Pulmonary artery endothelial cell (primary cell): ENCODE measurements at places on chromosomes 2 and 18.

- no peak for DNase-seq
Measured at GRCh38 chr2:108640731-108641130, 78.6 kb upstream of the RANBP2 start.

GRCh38 chr2:241329669-241330615 is 14.2 kb downstream of the SEPTIN2 start:
- DNase-seq: no peak

- no peak for DNase-seq
Measured at GRCh38 chr2:45897842-45898241, 246.4 kb downstream of the PRKCE start.

GRCh38 chr2:131801210-131801744 is 273.6 kb downstream of the CCDC74A start:
- no peak for DNase-seq

DNA sequence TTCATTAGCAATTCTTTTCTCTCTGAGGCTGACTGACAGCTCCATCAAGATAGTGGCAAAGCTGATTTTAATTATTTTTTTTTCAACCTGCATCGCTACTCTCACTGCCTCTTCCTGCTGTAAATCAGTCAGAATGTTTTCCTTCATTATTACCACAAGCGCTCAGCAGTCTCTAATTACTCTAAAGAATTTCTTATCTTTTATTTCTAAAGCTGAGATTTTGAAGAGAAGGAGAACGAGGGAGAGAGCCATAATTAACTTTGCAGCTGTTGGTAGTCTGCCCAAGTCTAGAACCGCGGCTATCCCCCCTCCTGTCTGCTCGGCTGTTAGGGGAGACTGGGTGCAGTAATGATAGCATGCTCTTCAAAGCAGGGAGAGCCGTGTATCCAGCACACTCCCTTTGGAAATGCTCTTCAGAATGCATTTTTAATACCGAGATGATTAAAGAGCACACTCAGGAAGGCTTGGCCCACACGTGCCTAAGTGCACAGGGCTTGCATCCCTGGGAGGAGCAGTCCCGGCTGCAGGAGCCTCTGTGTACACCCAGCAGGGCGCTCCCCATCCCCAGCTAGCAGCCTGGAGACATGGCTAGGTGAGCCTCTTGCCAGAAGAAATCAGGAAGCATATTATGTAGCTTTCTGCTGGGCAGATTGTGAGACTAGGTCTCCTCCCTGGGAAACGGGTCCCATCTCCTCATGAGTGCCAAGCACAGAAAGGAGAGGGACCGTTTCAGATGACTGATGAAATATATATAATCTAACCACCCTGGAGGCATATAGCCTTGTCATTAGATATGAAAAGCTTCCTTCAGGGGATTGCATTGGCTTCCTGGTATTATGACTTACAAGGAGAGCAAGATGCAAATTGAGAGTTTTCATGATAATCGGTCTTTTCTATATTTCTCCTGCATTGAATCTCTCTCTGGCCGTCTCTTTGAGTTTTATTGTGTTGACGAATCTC is 555.2 kb downstream of the CMPK2 start:
- no peak for DNase-seq

- no peak for DNase-seq
Measured at GRCh38 chr2:126935774-126936173, 37.1 kb downstream of the TEX51 start.

DNA sequence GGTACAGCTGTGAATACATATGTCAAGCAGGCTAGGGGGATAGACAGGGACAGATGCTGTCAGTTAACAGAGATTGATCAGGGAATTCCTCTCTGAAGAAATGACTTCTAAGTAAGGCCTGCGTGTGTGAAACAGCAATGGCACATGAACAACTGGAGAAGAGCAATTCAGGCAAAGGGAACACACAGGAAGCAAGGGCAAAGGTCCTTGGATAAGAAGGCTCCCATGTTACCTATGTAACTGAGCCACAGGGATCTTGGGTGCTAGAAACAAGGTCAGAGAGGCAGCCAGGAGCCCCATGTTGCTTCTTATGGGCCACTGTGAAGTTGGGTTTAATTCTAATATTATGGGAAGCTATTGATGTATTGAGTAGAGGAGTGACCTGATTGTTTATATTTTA is 373.7 kb upstream of the ACVR2A start:
- no peak for DNase-seq

GRCh38 chr2:95578539-95578938 is 13.3 kb upstream of the TRIM43 start:
- DNase-seq: no peak

GRCh38 chr2:12982149-12982584 is 265.4 kb downstream of the TRIB2 start:
- DNase-seq: peak; percentile 82

DNA sequence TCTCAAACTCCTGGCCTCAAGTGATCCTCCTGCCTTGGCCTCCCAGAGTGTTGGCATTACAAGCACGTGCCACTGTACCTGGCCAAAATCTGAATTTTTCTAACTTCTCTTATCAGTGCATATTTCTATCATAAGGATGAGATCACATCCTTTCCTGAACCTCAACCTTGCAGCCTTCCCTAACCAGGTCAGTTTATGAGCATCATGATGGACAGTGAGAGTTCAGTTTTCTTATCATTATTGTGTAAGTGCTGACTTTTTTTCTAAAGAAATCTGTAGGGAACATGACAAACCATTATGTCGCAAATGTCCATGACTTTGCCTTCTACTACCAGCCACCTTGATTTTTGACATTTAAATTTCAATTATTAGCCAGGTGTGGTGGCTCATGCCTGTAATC is 31.5 kb downstream of the MRPL33 start:
- no peak for DNase-seq

DNA sequence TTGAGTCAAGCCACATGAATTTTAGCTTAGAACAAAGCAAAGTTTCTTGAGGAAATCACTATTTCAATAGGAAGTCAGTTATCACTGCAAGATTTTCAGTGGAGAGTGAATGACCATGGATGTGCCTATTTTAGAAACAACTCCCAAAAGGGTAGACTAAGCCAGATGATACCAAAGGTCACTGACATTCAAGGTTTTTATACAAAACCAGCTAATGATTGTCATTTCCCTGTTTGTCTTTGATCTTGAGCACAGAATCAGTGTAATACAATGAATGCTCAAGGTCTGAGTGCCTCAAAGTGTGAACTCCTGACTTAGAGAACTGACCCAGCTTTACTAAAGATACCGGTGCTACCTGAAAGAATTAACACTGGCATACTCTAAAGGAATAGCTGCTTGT is 60.5 kb downstream of the CDH2 start:
- no peak for DNase-seq

DNA sequence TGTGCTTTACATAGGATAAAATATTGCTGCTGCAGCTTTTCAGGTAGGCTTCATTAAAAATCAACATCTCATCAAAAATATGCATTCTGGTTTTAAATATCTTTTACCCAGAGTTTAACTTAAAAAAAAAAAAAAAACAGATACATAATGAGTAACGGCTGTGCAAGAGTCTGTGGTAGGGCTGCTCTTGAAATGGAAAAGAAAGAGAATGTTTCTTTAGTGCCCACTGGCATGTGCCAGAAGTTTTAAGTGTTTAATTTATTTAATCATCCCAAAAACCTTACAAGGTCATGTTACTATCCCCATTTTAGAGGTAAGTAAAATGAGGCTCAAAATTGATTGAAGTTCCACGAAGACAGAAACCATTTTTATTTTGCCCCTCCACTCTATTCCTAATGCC is 92.1 kb downstream of the SLC8A1 start:
- no peak for DNase-seq

GRCh38 chr2:118056165-118056534 is 32.1 kb upstream of the INSIG2 start:
- no peak for DNase-seq

GRCh38 chr2:69774984-69775982 is 33.3 kb downstream of the ANXA4 start:
- no peak for DNase-seq

DNA sequence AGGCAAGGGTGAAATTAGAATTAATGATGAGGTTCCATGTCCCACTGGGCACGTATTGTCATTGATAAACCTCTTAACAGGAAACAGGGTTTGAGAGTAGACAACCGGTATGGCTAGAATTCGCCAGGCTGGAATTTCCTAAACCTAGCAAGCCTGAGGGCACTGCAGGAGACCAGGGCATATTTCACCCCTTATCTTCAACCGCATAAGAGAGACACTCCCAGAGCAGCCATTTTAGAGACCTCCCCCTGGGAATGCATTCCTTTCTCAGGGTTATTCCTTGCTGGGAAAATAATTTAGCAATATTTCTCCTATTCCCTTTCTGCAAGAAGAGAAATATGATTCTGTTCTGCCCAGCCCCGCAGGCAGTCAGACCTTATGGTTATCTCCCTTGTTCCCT is 334.6 kb upstream of the LYPD1 start:
- no peak for DNase-seq

GRCh38 chr18:6022074-6022444 is 126.7 kb upstream of the TMEM200C start:
- no peak for DNase-seq

DNA sequence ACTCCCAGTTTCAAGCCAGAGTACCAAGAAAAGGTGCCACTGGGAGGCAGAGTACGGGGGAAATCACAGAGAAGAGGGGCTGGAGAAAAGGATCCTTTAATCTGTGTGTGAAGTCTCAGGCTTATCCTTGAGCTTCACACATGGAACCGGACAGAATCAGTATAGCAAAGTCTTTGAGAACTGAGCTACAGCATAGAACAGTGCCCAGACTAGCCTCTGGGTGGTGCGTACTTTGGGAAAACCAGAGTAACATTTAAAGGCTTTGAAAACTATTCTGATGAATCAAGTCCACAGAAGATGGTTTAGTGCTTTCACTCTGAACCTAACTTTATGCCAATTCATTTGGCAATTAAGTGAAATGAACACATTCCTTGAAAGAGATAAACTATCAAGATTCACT is 83.1 kb downstream of the BABAM2 start:
- no peak for DNase-seq

GRCh38 chr2:195486987-195487644 is 169.9 kb upstream of the SLC39A10 start:
- no peak for DNase-seq

GRCh38 chr2:150023044-150023443 is 435.5 kb upstream of the MMADHC start:
- DNase-seq: no peak

DNA sequence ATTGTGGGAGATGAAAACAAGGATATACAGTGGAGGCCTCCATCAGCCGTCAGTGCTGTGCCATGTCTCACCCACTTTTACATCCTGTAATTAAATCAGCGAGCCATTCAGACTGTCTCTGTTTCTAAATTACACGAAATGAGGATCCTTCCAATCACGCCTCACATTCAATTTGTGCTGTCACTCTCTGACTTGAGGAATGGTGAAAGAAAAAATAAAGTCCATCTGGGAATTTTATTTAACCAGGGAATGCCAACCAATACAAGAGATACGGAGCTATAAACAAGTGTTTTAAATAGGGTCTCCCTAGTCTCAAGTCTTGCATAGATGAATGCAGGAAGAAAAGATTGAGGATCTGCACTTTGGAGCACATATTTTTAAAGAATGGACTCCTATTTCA is 72.8 kb downstream of the CMPK2 start:
- DNase-seq: no peak

GRCh38 chr2:240933966-240934700 is 28.0 kb downstream of the CROCC2 start:
- DNase-seq: no peak

DNA sequence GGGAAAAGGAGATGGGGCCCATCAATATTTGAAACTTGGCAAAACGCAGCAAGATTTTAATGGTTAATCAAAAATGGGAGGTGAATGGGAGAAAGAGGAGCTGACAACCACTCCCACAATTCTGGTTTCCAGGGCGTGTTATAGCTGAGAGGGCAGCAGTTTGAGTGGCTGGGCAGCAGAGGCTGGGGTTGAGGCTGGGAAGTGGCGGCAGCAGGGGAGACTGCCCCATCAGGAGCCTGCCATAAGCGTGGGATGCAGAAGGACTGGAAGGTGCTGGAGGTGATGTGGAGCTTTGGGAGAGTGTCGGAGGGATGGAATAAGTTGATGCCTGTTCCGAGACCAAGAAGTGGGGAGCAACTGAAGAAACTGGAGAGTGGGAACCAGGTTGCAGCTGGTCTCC is 48.9 kb upstream of the SH3RF3 start:
- no peak for DNase-seq
